Renal cortical epithelial cell (primary cell): ENCODE measurements at places on chromosomes 6 and 20. TPM values are rescaled to one million over a fixed set of nuclear protein-coding genes. Genes with fewer than 3 reads are reported as not detected.

The STXBP5 gene
- 23.3 and 28.1 TPM in 2 replicates for total RNA-seq

The RNF39 gene
- 0.05 TPM in 1 of 2 replicates, not detected in the other for total RNA-seq

The NELFCD gene
- total RNA-seq: 48.4 and 107 TPM in 2 replicates

The PGC gene
- total RNA-seq: not detected in 2 replicates

The RAMACL gene
- 0.35 and 0.75 TPM in 2 replicates for total RNA-seq

The WFDC2 gene
- total RNA-seq: 1.6 and 25.0 TPM in 2 replicates

The NKX2-2 gene
- not detected in 2 replicates for total RNA-seq

The CDH26 gene
- 0.15 TPM in 1 of 2 replicates, not detected in the other for total RNA-seq

The ZNF831 gene
- total RNA-seq: not detected in 2 replicates

The RUNX2 gene
- total RNA-seq: 13.9 and 34.1 TPM in 2 replicates

The PROCR gene
- 31.5 and 76.4 TPM in 2 replicates for total RNA-seq

The RIPPLY2 gene
- not detected in 2 replicates for total RNA-seq

The PNPLA1 gene
- total RNA-seq: not detected in 2 replicates

The TOX2 gene
- total RNA-seq: not detected in 2 replicates

GRCh38 chr6:159701413-159701999 is 8.5 kb upstream of the SOD2 start:
- DNase-seq: peak; percentile 100

DNA sequence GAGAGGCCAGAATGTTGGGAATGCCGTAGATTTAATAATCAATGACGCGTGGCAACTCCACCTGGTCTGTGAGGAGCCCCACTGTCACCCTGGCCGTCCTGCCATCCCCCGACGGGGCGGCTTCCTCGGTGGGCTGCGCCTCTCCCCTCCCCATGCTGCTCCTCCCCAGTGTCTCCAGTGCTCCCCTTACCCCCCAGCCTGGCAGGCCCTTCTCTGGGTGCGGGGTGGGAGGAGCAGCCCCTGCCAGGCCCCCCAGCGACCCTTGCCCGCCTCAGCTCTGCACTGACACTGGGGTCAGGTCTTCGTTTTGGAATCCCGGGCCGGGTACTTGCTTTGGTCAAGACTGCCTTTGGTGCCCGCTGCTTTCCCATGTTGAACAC is 82.3 kb upstream of the FRMD1 start:
- no peak for DNase-seq

- no peak for DNase-seq
These were observed 29.1 kb upstream of the CSNK2A1 start for GRCh38 chr20:572727-573126.

DNA sequence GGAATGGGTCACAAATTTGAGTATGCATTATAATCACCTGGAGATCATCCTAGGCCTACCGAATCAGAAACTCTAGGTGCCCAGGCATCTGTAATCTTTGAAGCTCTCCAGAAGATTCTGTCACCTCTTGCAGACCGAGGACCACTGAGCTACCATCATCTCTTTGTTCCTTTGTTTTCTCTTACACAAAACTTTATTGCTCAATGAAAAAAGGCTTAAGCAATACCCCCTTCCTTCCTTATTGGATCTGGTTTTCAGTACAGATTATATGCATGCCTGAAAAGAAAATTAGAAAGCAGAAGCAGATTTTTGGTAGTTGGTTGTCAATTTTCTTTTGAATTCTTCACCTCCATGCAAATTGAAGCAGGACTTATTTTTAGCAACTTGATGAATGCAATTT is 31.3 kb downstream of the STX11 start:
- DNase-seq: no peak

DNA sequence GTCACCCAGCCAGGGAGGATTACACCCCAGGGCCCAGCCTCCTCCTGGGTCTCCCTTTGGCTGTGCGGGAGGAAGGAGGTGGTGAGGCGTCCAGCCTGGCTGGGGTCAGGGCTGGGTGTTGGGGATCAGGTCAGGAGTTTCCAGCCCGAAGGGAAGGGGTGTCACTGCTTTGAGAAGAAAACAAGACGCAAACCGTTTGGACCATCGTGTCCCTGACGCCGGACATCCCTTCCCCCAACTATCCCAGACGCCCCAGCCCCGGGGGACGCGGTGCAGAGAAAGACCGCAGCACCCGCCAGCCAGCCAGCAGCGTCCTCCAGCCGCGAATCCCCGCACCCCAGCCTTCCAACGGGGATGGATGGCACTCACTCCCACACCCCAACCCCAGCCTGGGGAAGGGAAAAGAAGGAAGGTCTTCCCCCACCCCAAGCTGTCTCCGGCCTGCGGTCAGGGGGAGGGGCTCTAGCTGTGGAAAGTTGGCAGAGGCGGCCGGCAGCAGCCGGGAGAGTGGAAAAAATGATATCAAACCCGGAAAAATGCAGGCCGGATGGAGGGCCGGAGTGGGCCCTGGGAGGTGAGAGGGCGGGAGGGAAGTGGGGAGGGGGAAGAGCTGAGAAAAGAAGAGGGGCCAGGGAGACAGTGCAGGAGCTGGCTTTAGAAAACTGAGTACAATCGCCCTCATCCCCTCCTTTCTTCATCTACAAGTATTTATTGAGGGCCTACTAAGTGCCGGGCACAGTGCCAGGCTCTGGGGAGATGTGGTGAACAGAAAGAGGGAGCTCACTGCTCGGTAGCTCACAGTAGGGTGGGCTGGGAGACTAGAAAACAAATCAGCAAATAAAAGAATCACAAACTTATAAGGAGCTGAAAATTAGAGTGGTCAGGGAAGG is 10.6 kb downstream of the REM1 start:
- no peak for DNase-seq

DNA sequence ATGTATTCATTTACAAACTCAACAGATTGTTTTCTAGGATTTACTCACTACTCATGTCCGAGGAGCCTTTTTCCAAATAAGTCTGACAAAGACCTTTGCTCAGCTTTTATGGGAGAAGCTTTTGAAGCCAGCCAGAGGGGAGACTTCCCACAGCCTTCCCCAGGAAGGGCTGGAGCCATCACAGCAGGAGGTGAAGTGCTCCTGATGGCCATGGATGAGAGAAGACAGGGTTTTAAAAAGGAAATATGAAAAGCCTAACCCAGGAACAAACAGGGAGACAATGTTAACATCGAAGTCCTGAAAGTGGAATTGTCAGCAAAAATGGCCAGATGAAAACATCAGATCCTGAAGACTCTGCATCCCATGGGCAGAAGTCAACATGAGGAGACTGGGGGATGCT is 11.6 kb upstream of the TAGAP start:
- no peak for DNase-seq

DNA sequence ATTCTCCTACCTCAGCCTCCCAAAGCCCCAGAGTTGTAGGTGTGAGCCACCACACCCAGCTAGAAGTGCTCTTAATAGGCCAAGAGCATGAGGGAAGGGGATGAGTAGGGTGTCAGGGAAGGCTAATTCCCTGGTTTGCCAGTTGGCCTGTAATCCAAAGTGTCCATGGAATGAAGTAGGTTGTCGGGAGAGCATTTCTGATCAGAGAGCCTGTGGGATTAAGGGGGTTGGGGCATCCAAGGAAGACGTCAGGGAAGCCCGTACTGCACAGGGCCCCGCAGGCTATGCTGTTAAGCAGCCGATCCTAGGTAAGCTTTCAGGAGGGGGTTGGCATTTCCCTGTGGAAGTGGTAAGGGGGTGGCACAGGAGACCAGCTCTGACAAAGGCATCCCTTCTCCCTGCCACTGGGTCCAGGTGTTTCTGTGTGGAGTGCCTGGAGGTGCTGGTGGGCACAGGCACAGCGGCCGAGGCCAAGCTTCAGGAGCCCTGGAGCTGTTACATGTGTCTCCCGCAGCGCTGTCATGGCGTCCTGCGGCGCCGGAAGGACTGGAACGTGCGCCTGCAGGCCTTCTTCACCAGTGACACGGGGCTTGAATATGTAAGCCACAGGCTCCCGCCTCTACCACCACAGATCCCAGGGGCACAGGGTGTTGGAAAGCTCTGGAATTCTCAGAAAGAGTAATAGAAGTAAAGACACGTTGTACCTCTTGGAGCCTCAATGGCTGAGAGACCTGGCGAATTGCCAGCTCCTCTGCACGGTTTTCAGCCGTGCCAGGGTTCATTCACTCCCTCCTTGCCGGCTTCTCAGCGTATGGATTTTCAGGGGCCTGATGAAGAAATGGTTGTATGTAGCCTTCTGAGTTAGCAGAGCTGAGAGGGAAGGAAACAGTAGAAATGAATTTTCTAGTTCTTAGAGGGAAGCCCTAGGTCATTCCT is 21.4 kb upstream of the MAPRE1 start:
- DNase-seq: no peak

- no peak for DNase-seq
These were observed 110.9 kb upstream of the AKAP12 start for GRCh38 chr6:151128763-151129370.

DNA sequence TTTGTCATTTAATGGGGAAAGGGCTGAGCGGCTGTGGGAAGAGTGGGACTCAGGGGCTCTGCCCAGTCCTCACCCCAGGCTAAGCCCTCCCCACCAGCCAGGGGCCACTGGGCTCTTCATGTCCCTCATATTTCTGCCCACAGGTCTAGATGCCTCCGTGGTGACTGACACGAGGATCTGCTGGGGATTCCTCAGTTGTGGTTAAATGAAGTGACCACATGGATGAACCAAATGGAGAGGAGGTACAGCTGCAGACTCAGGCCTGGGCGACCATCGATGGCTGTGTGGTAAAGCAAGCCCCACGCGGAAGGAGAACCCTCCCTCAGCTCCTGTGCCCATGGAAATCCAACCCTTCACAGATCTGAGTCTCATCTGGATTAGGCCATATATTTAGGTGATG is 29.4 kb downstream of the RAET1L start:
- no peak for DNase-seq

DNA sequence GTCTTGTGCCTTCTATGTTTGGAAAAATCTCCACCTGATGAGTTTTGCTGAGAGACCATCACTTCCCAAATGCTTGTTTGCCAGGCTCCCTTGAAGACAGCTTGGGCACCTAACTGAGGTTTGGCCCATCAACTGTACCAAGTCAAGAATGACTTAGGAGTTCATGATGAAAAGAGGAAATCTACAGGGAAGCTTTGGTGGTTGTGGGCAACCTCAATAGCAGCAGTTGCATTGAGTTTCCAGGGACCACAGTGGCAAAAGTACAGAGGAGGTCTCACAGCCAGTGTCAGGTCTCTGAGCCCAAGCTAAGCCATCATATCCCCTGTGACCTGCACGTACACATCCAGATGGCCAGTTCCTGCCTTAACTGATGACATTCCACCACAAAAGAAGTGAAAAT is 49.7 kb upstream of the PHACTR1 start:
- DNase-seq: no peak

GRCh38 chr6:107539849-107540464 is 50.0 kb downstream of the SOBP start:
- DNase-seq: peak; percentile 54

DNA sequence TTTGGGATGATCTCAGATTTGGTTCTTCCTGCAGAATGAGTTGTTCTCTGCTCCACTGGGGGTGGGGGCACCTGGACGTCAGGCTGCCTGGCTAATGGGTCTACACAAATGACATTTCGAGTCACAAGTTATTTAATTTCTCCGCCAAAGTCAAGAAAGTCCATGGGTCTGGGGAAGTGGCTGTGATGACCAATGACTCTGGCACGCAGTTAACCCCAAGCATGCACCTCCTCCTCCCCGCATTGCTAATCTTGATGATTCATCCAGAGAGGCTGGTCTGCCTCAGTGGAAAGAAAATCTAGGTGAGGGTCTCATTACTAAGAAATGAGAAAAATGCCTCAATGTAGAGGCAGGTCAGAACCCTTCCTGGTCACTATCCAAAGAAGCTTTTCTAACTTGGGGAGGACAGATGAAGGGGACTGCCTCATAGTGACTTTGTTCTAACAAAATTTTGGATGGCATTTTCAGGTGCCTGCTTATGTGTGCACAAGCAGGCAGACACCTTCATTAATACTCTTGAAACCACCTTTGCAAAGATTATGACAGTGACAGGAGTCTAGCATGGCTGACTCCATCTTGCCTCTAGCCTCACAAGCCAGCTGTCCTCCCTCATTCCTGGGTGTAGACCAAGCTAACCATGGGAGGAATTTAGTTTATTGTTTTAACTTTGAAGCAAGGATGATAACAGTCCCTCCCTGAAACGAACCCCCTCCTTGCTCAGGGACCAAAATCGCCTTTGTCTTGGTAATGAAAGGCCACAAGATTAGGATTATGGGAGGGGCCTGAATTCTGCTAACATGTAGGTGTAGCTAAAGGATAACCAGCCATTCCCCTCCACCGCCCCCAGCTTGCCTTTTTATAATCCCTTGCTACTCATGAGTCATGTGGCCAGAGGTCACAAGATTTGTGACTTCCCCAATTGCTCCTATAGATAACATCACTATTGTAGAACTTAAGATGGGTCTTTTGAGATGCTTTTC is 98.6 kb upstream of the MRPS10 start:
- peak; percentile 98 for DNase-seq

- DNase-seq: no peak
These were observed 312.3 kb downstream of the PRL start for GRCh38 chr6:21984561-21984960.

DNA sequence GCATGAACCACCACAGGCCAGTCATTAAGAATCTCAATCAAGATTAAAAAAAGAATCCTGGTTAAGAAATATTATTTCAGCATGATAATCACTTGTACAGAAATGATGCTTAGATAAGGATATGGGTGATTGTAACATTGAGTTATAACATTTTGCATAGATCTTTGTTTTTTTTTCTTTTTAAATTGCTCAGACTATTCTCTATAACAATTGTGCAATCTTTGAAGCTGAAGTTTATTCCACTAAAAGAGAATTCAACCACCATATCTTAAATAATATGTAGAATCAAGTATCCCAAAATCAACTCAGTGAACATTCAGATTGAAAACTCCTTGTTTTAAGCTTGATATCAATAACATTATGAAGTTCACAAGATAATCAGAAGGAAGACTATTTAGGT is 663 bp upstream of the SMIM28 start:
- no peak for DNase-seq

- no peak for DNase-seq
These were observed 33.5 kb upstream of the SYNCRIP start for GRCh38 chr6:85676086-85676729.

- DNase-seq: peak; percentile 86
These were observed 871 bp upstream of the ZFAND3 start for GRCh38 chr6:37818536-37819176.

DNA sequence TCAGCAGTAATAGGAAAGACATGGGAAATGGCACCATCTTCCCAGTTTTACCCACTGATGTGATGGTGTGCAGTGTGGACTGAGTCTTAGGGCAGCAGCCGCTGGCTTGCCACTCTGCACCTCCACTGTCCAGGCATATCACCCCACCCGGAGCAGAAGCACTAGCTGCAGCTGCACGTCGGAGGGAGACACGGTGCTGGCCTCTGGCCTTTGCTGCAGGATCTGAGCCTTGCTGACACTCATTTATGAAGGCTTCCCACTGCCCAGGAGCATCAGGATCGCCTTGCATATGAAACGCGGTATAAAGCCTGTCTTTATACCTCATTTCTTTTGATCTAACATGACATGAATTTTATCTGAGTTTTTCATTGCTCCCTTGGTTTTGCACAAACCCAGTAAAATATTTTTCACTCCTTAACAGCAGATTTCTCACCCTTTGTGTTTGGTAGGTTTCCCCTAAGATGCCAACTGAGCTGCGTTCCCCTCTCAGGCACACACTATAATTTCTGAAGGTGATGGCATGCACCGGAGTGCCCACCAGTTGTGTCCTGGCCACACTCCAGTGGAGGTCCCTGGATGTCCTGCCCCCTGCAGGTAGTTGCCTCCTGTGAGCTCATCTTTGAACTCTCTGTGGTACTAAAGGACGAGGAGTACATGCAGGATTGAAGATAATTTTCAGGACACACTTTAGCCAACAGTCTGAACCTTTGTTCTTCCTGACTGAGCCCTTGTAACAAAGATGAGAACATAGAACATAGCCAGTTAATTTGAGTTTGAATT is 9.0 kb upstream of the EXOC2 start:
- no peak for DNase-seq
